CD8-positive, alpha-beta memory T cell (primary cell): ENCODE measurements at places on chromosomes 2 and 18. TPM values are rescaled to one million over a fixed set of nuclear protein-coding genes. Genes with fewer than 3 reads are reported as not detected.

- DNase-seq = no peak
- no peaks in the 10 kb centered on the region for H3K4me1 ChIP-seq
- no peaks in the 10 kb centered on the region for H3K36me3 ChIP-seq
Observed at GRCh38 chr18:59041819-59042815, 97.6 kb upstream of the SEC11C start.

DNA sequence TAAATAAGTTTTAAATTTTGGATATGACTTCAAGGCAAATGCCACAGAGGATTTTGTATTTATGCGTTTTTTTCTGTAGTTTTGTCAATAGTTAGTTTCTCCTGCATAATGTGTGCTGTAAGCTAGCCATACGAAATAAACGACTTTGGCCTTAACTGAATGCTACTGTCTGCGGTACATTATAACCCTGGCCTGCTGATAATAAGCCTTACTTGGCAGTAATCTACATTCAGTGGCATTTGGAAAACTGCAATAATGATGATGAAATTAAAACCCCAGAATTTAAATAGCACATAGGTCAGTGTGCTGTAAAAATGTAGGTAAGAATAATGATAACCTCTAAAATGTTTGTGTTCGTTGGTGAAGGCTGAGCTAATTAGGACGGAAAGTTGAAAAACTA is 88.8 kb downstream of the LRP1B start:
- H3K36me3 ChIP-seq = no peaks in the 10 kb centered on the region
- no peaks in the 10 kb centered on the region for H3K4me1 ChIP-seq
- H3K27me3 ChIP-seq = no peaks in the 10 kb centered on the region
- H3K27ac ChIP-seq = no peak overlapping the region

DNA sequence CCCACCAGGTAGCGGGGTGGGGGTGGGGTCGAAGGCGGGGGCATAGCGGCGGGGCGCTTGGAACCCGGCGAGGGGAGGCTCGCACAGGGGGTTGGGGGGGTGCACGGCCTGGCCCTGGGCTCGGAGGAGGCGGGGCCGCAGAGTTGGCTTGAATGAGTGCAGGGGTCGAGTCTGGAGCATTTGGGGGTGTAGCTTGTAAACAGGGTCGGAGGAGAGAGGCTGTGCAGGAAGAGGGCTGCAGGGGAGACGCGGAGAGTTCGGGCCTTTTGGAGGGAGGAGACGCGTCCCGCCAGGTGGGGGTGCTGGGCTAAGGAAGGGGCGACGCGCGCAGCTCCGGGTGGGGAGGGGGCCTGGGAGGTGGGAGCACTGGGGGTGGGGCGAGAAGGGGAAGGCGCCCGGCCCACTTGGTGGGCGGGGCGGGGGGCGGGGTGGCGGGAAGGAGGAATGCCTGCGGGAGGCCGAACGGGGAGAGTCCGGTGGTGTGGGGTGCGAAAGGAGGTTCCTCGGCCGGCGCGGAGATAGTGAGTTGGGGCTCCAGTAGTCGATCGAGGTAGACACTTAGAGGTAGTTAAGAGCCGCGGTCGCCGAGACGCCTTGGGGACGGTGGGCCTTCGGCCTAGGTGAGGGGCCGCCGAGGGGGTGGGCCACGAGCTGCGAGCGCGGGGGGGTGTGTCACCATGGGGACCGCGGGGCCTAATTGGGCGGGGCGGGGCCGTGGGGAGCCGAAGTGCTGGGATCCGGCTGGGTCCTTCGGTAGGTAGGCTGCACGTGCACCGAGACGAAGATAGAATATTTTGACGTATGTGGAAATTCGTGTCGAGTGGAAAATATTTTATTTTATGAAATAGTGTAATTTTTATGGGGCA is 774 bp downstream of the MSH6 start:
- peaks cover 19% of the 10 kb centered on the region for H3K4me1 ChIP-seq
- H3K27ac ChIP-seq = peak overlapping the region; percentile 79
- peak overlapping the region; percentile 90 for H3K4me3 ChIP-seq
- H3K27me3 ChIP-seq = no peaks in the 10 kb centered on the region
- DNase-seq = peak; percentile 61

- DNase-seq = no peak
- H3K27ac ChIP-seq = no peak overlapping the region
- no peaks in the 10 kb centered on the region for H3K4me1 ChIP-seq
- no peak overlapping the region for H3K4me3 ChIP-seq
- H3K36me3 ChIP-seq = peaks cover 26% of the 10 kb centered on the region
- H3K27me3 ChIP-seq = no peaks in the 10 kb centered on the region
Observed at GRCh38 chr2:229783108-229783721, 68.9 kb upstream of the DNER start.

DNA sequence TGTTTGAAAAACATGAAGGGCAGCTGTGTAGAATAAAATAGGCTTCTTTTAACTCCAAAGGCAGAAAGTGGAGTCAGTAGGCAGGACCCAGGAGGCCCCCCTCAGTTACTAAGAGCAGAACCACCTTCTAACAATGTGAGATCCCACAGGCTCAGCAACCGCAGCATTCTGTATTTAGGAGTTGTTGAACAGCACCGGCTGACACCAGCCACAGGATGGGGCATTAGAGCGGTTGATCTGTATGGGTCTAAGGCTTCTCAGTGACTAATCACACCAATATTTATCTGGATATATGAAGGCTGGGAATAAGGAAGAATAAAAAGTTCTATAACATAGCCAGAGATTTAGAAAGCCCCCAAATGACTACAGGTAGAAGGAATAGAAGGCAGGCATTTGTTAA is 51.7 kb downstream of the MYO5B start:
- DNase-seq = no peak
- H3K4me1 ChIP-seq = no peaks in the 10 kb centered on the region
- no peaks in the 10 kb centered on the region for H3K36me3 ChIP-seq
- no peak overlapping the region for H3K27ac ChIP-seq
- H3K4me3 ChIP-seq = no peak overlapping the region

G6PC2 gene
- total RNA-seq = not detected

SNORC gene
- 2.5 TPM for total RNA-seq
